ENCODE measurements at places on chromosomes 1 and 21.

DNA sequence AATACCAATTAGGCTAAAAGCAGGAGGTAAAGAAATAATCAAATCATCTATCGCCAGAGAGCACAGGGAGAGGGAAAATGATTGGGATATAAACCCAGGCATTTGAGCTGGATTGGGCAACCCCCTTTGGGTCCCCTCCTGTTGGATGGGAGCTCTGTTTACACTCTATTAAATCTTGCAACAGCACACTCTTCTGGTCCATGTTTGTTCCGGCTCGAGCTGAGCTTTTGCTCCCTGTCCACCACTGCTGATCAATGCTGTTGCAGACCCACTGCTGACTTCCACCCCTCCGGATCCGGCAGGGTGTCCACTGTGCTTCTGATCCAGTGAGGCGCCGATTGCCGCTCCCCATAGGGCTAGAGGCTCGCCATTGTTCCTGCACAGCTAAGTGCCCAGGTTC lies 493.8 kb downstream of the MATN1 start:
- DNase-seq = no peak

DNA sequence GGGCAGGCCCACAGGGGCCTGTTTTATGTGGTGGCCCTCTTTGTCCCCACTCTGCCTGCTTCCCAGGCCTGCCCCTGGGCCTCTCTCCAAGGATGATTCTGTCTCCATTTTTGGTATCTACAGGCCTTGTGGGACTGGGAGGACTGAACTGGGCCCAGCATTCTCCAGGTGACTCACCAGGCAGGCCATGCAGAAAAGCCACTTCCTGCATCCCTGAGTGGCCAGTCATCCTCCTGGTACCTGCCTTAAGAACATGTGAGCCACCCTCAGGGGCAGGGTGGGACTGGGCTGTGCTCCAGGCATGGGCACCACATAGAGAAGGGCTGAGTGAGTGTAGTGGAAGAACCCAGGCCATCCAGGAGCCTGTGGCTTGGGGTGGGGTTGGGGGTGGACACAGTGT lies 20.0 kb upstream of the BCAR3 start:
- DNase-seq = no peak

DNA sequence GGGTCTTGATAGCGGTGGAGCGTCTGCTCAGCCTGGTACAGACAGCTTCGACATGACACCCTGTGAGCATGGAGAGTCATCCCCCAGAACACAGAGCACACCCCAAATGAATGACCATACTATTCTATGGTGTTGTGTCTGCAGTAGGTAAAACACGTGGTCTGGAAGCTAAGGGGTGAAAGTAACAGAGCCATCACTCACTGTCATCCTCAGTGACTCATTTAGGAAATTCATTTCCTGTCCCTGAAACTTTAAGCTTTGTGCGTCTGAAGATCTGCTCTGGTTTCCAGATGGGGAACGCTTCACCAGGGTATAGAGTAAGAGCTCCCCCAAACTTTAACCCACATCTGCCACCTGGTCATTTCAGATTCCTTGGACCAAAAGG lies 94.8 kb upstream of the DISP3 start:
- DNase-seq = no peak

DNA sequence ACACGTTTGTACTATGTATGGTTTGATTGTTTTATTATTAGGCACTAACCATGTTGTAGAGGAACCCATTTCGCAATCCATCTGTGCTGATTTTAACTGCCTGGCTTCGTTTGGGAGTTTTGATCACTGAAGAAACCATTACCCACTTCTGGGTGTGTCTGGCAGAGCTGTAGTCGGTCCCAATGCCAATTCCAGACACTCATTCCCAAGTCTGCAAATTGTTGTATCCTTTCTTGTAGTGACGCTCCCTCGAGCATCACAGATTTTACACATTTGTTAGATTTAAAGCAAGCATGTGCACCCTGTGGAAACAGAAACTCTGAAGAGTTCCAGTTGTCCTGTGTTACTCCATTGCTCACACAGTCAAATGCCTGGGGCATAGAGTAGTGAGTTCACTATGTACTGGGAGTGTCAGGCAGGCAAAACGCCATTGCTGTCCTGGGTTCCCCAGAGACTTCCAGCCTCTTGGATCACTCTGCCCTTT lies 31.0 kb upstream of the EFCAB14 start:
- no peak for DNase-seq

GRCh38 chr1:33460144-33460543 lies 12.3 kb upstream of the ZSCAN20 start:
- DNase-seq = no peak

DNA sequence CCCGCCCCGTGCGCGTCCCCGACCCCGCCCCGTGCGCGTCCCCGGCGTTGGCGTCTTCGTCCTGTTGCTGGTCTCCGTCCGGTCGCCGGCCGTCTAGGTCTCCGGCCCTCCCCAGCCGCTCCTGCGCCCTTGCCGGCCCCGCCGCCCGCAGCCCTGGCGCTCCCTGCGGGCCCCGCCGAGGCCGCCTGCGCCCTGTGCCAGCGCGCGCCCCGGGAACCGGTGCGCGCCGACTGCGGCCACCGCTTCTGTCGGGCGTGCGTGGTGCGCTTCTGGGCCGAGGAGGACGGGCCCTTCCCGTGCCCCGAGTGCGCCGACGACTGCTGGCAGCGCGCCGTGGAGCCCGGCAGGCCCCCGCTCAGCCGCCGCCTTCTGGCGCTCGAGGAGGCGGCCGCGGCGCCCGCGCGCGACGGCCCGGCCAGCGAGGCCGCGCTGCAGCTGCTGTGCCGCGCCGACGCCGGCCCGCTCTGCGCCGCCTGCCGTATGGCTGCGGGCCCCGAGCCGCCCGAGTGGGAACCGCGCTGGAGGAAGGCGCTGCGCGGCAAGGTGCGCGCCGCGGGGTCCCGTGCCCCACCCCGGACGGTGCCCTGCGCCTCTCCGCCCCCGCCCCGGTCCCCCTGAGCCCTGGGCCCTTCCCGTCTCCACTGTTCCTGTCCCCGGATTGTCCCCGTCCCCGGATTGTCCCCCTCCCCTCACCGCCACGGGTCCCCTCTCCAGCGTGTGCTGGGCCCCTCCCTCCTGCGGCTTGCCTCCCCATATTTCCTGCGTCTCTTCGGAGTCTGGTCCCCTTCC lies at the start of gene RNF187:
RNF187 (plus strand) TSS at position 47 of the 789 bp plus-strand sequence.
- no peak for DNase-seq

DNA sequence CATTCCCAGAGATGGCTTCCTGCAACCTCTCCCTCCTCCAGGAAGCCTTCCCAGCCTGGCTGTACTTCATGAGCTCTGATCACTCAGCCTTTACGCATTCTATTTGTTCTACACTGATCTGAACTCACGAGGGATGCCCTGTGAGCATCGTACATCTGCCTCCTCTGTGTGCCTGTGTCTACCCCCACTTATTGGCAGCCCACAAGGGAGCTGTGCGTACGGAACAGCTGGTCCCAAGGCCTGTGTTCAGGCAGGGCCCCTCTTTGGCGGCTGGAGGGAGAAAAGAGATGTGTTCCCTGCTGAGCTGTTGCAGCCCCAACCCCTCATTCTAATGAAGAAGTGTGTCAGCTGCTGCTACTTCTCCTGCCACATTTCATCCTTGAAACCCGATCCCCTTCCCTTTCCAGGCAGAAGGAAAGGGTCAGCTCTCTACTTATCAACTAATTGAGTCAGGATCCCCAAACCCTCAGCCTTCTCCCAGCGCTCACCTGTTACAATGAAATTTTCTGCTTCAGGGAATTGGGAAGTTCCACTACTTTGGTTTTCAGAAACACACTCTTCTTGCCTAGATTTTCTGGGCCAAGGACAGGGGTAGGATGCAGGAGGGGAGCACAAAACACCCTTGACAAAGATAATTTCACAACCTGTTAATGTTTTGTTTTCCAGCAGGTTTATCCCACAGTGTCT lies 3.2 kb downstream of the INKA2 start:
- no peak for DNase-seq

DNA sequence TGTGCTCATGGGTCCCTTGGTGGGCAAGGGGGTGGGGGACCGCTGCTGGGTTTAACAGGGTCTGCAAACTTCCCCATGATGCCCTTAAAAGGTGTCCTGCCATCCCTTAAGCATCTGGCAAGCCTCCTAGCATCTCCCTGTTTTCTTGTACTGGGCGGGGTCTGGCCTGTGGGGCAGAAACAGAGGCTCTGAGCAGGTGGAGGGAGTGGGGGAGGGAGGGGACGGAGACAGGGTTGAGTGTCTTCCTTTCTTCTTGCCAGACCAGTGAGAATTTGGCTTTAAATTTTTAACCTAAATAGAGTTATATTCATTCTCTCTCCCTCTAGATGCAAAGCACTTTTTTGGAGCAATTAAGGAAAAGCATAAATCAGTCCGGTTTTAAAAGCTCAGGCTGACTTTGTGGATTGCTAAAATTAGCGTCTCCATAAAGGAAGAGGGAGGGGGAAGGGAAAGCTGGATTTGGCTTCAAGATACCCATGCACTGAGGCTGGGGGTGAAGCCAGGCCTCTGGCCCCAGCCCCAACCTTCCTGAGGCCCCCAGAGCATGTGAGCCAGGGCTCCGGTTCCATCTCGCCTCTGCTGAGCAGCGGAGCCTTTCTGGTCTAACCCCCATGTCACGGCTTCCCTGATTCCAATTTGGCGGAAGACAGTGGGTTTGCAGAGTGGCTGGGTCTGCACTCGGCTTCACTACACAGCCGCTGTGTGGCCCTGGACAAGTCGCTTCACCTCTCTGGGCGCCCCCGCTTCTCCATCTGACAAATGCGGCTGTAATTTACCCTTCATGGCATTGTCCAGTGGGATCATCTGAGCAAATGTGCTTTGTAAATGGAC lies 25.3 kb downstream of the IGSF21 start:
- no peak for DNase-seq

DNA sequence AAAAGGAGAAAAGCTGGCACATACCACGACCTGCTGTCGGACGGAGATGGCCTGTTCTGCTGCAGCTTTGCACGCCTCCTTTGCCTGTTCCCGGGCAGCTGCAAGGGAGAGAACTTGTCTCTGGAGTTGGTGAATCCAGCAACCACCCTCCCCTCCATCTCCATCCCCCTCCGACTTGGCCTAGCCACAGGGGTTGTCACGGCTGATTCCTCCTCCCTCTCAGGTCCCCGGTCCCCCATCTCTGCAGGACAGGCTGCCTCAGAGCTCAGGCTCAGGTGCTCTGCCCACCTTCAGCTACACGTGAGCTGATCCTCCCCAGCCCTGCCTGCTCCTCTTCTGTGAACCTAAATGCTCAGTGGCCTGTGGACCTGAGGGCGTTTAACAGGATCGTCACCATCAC lies 11.1 kb upstream of the SRM start:
- no peak for DNase-seq

- DNase-seq = no peak
Observed at GRCh38 chr1:228744356-228744755, 9.1 kb downstream of the RHOU start.
